ENCODE measurements at places on chromosomes 16 and 17.

GRCh38 chr17:76892329-76892728 is 24.1 kb downstream of the MGAT5B start:
- DNase-seq: no peak

DNA sequence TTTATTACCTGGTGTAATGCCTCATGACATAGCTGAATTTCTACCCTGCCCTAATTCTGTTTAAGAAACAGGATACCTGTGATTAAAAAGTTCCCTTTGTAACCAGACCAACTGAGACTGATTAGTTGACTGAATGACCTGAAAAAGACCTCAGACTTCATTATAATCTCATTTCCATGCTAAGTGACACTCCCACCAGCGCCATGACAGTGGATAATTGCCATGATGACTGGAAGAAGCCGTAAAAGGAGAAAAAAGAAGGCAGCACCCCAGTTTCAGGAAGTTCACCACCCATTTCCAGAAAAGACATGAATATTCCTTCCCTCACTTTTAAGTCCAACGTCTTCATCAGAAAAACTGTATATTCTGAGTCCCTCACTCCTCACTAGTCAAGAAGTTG is 125.6 kb upstream of the HS3ST4 start:
- no peak for DNase-seq

GRCh38 chr16:59500601-59501000 is 766.5 kb upstream of the GOT2 start:
- no peak for DNase-seq

DNA sequence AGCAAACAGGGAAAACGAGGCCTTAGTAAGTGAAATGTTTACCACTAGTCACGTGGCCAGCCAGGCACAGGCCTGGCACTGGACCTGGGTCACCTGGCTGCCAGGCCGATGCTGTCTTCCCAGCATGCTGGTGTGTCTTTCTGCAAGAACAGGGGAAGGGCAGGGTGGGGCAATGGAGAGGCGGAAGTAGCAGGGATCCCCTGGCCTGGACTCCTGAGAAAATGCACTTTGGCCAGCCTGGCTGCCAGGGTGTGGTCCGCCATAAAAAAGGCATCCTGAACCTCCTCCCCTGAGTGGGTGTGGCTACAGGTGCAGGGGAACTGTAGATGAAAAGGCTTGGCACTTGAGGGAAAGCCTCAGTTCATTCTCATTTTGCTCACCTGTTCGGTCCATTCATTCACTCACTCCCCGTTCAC is 1.0 kb upstream of the ANKRD40CL start:
- no peak for DNase-seq

DNA sequence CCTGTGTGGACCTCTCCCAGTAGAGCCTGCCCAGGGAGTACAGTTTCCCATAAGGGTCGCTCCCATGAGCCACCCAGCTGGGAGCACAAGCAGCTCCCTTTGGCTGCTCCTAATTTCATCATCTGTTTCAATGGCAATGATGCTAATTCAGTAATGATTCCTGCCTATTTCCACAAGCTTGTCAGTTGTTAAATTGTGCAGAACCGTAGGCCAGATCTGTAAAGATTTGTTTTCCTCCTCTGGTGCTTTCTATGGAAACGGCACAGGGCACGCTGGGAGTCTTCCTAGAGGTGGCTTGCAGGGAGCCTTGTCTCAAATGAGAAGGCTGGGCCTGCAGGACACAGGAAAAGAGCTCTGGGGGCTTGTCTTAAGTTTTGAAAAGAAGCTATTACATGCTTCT is 223.7 kb downstream of the CBLN1 start:
- no peak for DNase-seq

- no peak for DNase-seq
These were observed 233.8 kb upstream of the GSE1 start for GRCh38 chr16:85379041-85380001.

- no peak for DNase-seq
These were observed 163.2 kb upstream of the FOXF1 start for GRCh38 chr16:86347090-86347489.

DNA sequence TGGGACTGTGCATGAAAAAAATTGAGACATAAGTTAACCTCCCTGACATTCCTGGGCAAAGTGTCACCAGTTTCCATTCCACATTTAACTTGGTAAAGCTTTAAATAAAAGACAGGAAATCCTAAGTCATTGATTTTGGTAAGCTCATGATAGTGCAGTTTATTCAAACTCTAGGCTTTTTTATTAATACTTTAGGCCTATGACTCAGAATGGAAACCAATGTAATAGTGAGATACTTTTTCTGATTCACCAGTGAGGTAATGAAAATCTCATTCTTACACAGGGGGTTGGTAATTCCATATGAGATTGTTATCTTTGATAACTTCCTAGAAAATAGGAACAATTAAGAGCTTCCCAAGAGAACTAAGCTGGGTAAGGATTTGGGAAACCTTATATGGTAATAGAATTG is 91.1 kb downstream of the NLK start:
- no peak for DNase-seq

DNA sequence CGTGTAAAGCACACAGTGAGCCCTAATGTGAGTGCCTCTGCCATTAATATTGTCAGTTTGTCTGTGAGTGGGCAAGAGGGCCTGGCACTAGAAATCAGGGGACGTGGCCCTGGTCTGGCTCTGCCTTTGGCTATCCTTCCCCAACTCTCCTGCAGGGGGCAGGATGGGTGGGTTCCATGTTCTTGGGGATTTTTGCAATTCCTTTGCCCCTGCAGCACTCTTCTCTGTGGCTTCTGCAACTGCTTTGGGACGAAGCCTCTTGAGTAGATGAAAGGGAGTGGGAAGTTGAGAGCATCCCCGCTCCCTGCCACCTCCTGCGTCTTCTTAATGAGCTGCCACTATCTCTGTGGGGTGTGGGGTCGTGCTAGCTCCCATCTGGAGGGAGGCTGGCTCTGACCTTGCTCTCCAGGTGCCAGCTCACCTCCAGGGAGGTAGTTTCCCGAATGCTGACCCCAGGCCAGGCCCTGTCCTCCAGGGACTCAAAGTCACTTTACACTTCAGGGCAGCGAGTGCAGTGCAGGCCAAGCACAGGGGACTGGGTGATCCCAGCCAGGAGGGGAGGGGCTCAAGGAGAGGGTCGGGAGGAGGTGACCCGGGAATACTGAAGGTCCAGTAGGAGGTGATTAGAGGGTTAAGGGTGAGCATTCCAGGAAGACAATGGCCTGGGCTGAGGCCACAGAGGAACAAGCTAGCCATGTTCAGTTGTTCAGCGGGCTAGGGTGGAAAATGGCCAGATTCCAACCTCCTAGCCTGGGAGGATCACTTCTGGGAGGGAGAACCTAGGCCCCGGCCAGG is 121.0 kb upstream of the NLRP1 start:
- no peak for DNase-seq

DNA sequence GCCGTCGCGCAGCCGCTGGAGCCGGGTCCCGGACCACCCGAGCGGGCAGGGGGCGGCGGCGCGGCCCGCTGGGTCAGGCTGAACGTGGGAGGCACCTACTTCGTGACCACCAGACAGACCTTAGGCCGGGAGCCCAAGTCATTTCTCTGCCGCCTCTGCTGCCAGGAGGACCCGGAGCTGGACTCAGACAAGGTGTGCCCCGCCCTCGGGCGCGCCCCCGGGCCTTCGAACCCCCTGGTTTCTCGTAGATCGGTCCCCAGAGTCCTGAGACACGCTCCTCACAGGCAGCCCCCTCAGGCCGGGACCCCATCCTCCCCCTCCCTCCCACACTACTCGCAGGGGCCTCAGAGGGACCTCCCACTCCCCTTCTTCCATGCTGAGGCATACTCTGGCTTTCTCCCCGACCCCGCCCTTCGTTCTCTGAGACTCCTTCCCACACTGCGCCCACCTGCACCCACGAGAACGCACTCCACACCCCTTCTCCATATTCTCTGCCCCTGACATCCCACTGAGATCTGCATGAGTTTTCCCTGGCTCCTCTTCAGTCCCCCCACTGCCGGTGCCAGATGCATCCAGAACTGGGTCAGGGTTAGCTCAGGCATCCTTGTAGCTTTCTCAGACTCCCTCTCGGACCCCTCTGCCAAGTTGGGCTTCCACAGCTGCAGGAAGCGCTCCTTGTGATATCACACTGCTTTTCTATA is 523 bp downstream of the KCTD2 start:
- peak; percentile 46 for DNase-seq

GRCh38 chr17:8643855-8644506 is 13.5 kb upstream of the MYH10 start:
- DNase-seq: no peak

DNA sequence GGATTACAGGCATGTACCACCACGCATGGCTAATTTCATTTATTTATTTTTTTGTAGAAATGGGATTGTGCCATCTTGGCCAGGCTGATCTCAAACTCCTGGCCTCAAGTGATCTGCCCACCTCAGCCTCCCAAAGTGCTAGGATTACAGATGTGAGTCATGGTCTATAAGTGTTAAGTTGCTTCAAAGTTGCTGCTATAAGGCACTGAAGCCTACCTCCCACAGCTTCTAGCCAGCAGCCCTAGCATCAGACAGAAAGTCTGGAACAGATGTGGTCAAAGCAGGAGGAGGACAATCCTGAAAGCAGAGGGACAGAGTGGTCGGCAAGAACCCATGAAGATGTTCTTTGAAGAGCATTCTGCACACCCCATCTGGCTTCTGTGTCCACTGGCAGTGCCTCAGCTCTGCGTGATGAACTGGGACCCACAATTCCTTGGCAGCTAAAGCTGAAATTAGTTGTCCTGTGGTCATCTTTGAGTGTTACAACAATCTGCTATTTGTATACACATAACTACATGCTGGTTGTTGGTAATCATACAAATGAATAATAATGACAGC is 11.2 kb downstream of the MAP3K14 start:
- no peak for DNase-seq

DNA sequence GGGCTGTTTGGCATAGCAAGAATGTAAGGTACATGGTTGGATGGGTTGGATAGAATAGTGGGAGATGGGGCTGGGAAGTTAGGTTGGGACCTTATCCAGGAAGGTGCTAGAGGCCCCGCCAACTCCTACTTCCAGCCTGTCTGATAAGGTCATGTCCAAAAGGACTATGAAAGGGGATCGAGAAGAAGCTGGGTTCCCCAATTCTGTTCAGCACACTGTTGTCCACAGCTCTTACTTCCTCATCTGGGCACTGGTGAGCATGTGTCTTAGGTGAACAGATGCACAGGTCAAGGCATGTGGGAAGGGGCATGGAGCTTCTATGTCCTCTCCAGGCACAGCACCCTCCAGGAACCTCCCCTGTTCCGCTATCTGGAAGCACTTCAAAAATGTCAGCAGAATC is 5.6 kb upstream of the ULK2 start:
- DNase-seq: no peak

DNA sequence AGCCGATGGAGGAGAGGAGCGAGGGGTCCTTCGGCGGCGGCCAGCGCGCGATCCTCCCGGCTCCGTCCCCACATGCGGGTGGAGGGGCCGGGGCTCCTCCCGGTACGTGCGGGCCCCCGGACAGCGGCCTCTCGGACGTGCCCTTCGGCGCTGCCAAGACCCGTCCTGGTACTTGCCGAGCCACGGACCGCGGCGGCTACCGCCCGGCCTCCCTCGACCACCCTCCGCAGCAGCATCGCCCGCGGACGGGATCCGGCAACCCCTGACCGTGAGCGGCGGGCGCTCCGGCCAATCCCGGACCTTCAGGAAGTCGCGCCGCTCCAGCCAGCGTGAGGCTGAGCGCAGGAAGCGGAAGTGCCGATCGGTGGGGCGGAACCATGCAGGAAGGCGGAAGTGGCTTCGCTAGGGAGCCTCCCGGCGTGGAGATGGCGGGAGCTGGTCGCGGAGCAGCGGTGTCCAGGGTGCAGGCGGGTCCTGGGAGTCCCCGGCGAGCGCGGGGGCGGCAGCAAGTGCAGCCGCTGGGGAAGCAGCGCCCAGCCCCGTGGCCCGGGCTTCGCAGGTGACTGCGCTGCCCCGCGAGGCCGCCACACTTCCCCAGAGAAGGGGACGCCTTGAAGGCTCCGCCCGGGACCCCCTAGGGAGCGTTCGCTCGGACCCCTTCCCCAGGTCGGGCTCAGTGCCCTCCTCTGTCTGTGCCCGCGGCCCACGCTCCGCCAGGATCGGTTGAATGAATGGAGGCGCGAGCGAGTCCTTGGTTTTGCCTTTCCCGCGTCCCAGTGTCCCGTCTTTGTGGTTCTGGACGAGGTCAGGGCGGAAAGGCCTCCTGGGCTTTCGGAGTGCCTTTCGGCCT is at the start of the genes CCDC137 and OXLD1:
Gene CCDC137, plus strand, starts transcription at position 396 of the 850 bp plus-strand sequence. Its CDS starts 30 bp downstream, at position 426.
Gene OXLD1, minus strand, starts transcription at position 264 of the 850 bp plus-strand sequence. Its CDS starts 28 bp downstream, at position 236.
- DNase-seq: peak; percentile 95

DNA sequence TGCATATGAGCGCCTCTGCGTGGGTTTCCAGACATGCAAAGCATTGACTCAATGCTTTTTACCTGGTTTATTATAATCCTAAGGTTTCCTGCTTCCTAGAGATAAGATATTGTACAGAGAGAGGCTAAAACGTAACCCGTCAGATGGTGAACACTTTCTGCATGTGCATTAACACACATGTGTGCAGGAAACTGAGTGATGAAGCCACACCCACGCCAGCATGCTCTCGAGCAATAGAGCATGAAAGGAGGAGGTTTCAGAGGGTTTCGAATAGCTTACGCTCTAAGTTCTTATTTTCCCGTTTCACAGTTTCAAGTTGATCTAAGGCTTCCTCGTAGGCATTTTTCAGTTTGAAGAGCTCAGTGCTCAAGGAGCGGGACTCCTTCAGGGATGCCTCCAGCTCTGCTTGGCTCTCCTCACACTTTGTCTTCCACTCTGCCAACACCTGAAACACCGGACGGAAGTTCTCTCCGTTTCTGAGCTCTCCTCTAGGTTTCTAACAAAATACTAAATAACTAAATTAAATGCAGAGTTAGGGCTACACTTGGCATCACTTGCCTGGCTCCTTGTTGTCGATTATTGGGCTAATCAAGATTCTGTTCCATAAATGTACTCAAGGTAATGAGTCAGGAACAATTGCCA is 23.2 kb downstream of the MYH3 start:
- peak; percentile 57 for DNase-seq

- no peak for DNase-seq
These were observed 8.5 kb upstream of the ANKRD11 start for GRCh38 chr16:89498839-89499238.

- no peak for DNase-seq
These were observed 31.1 kb downstream of the RBFOX1 start for GRCh38 chr16:7363422-7364417.

GRCh38 chr16:89582614-89583196 is 7.1 kb downstream of the CPNE7 start:
- no peak for DNase-seq

DNA sequence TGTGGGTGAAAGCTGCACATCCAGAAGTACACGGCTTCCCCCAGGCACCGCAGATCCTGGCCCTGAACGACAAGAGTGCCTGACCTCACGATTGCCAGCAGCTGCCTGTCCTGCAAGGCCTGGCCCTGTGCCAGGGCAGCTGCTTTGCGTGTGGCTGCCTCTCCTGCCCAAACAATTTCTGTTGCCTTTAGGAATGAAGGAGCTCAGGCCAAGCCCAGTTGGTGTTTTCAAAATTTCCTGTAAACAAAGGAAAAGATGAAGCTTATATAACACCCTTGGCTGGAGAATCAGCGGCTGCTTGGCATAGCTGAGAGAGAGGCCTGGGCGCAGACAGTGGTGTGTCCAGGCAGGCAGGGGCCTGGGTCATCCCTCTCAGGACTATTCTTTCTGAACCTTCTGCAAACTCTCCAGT is 11.7 kb upstream of the SLC47A2 start:
- no peak for DNase-seq

DNA sequence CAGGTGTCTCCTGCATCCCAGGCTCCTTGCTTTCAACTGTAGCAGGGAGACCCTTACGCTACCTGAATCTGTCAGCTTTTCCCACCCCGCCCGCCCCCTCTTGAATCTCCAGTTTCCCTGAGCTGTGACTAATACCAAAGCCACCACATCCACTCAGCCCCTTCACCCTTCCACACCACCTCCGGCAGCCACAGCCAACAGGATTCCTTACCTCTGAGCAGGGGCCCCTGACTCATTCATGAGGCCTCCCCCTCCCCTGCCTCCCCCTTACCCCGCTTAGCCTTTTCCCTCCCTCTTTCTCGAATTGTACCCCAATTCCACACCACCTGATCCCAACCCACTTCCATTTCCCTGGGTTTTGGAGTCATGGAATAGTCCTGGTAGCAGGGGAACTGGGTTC is 2.3 kb downstream of the STX1B start:
- DNase-seq: no peak

Data from GM06990 (cell line).